ENCODE measurements at places on chromosomes 13 and 19. TPM values are rescaled to one million over a fixed set of nuclear protein-coding genes. Genes with fewer than 3 reads are reported as not detected.
A peak's percentile ranks its signal among the peaks of the same experiment; 100 is the strongest.

DNA sequence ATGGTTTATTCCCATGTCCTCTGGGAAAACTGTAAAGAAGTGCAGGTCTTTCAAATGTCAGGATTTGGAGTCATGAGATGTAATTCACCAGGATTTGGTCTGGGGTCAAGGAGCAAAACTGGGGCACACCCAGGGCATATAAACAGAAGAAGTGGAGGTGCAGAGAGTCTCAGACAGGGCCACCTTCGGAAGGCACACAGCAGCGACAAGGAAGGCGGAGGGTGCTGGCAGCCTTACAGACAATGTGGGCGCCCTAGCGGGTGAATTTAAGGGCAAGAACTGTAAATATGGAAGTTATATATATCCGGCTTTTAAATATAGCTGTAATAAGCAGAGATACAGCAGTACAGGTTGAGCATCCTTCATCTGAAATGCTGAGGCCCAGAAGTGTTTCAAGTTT lies 31.2 kb downstream of the DHRS12 start:
- no peaks in the 10 kb centered on the region for H3K36me3 ChIP-seq
- DNase-seq, result no peak
- H3K4me3 ChIP-seq, result no peak overlapping the region

DNA sequence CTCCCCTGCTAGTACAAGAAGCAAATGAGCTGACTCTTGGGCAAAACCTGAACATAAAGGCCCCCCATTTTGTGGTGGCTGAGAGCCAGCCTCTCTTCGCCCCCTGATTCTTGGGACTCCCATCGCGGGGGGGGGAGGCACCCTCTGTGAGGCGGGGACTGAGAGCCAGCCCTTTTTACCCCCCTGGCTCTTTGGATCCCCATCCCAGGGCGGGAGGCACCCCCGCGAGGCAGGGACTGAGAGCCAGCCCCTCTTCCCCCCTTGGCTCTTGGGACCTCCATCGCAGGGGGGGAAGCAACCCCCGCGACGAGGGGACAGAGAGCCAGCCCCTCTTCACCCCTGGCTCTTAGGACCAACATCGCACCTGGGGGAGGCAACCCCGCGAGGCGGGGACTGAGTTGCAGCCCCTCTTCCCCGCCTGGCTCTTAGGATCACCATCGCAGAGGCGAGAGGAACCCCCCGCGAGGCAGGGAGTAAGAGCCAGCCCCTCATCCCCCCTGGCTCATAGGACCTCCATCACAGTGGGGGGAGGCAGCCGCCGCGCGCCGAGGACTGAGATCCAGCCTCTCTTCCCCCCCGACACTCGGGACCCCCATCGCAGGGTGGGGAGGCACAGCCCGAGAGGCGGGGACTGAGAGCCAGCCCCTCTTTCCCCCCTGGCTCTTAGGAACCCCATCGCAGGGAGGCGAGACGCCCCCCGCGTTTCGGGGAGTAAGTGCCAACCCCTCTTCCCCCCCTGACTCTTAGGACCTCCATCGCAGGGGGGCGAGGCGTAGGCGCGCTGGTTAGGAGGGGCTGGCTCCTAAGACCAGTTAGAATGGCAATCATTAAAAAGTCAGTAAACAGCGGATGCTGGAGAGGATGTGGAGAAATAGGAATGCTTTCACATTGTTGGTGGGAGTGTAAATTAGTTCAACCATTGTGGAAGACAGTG lies 2428.4 kb upstream of the PCDH20 start:
- H3K27me3 ChIP-seq, result no peaks in the 10 kb centered on the region
- no peaks in the 10 kb centered on the region for H3K4me1 ChIP-seq
- no peaks in the 10 kb centered on the region for H3K36me3 ChIP-seq
- no peak overlapping the region for H3K4me3 ChIP-seq
- DNase-seq, result no peak
- no peak overlapping the region for H3K27ac ChIP-seq

DNA sequence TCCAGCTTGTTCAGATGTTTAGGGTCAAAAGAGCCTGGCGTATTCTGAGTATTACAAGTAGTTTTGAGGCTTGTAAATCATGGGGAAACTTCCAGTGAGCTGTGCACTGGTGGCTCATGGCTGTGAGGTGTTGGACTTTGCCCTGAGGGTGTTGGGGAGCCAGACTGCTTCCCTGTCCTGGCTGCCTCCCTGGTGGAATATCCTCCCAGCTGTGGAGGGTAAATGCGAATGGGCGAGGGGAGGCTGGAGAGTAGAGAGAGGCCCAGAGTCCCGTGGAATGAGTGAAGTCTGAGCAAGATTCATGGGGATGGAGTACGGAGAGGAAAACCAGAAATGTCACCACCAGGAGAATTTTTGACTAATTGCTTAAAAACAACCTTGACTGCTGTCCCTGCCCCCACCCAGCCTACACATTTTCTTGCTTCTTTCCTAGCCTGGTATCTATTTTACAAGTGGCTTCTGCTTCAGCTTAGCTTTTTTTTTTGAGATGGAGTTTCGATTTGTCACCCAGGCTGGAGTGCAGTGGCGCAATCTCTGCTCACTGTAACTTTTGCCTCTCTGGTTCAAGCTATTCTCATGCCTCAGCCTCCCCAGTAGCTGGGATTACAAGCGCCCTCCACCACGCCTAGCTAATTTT lies 3.7 kb downstream of the SNRPA start:
- peaks cover 35% of the 10 kb centered on the region for H3K4me1 ChIP-seq
- peaks cover 52% of the 10 kb centered on the region for H3K36me3 ChIP-seq
- peaks cover 6% of the 10 kb centered on the region for H3K27me3 ChIP-seq
- peak overlapping the region; percentile 28 for H3K4me3 ChIP-seq
- H3K27ac ChIP-seq, result peak overlapping the region; percentile 64
- DNase-seq, result peak; percentile 21

DNA sequence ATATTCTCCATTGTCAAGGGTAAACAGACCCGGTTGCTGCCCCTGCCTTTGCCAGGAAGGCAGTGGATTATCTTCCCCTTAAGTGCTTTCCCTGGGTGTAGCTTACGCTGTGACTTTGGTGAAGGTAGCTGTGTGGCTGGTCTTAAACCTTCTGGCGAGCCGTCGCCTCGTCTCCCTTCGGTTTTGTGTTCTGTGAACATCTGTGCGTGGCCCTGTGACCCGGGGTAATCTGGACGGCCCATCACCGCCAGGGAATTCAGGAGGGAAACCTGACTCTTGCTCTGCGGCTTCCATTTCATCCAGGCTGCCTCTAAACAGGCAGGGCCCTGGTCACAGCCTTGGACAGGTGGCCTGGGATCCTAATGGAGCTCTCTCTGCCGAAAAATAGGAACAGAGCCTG lies 78.7 kb downstream of the SHISA2 start:
- peaks cover 3% of the 10 kb centered on the region for H3K27me3 ChIP-seq
- no peak overlapping the region for H3K4me3 ChIP-seq
- no peak for DNase-seq
- no peak overlapping the region for H3K27ac ChIP-seq
- H3K36me3 ChIP-seq, result no peaks in the 10 kb centered on the region

DNA sequence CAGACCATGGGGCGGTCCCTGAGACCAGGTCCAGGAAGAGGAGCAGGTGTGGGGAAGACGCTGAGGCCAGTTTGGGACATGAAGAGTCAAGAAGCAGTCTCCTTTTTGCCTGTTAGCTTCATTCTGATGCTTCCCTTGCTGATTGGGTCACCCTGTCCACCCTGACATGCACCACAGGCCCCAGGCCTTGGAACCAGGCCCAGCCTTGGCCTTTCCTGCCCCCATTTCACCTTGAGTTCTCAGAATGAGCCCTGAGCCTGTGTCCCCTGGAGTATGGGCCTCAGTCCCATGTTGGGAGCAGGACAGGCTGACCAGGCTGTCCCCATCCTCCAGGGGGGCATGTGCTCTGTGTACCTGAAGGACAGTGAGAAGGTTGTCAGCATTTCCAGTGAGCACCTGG lies 4.9 kb upstream of the TIMM50 start:
- peaks cover 35% of the 10 kb centered on the region for H3K36me3 ChIP-seq
- no peak overlapping the region for H3K4me3 ChIP-seq
- no peak overlapping the region for H3K27ac ChIP-seq
- peaks cover 14% of the 10 kb centered on the region for H3K4me1 ChIP-seq
- DNase-seq, result no peak

GRCh38 chr13:20713014-20713376 lies 9.5 kb downstream of the IL17D start:
- H3K4me3 ChIP-seq, result peak overlapping the region; percentile 72
- H3K27ac ChIP-seq, result peak overlapping the region; percentile 74
- peaks cover 60% of the 10 kb centered on the region for H3K4me1 ChIP-seq
- H3K27me3 ChIP-seq, result peaks cover under 1% of the 10 kb centered on the region
- H3K36me3 ChIP-seq, result no peaks in the 10 kb centered on the region

GRCh38 chr13:45481688-45482087 lies 16.9 kb downstream of the COG3 start:
- peaks cover 3% of the 10 kb centered on the region for H3K27me3 ChIP-seq
- H3K4me1 ChIP-seq, result peaks cover 30% of the 10 kb centered on the region
- no peak for DNase-seq
- H3K36me3 ChIP-seq, result peaks cover 27% of the 10 kb centered on the region
- H3K27ac ChIP-seq, result peak overlapping the region; percentile 16
- H3K4me3 ChIP-seq, result peak overlapping the region; percentile 26

GRCh38 chr13:24264976-24265375 lies 44.4 kb upstream of the C1QTNF9 start:
- DNase-seq, result no peak
- H3K4me3 ChIP-seq, result no peak overlapping the region
- peaks cover 4% of the 10 kb centered on the region for H3K4me1 ChIP-seq
- no peaks in the 10 kb centered on the region for H3K27me3 ChIP-seq
- no peaks in the 10 kb centered on the region for H3K36me3 ChIP-seq

GRCh38 chr19:5232798-5233505 lies 107.7 kb downstream of the PTPRS start:
- no peak for DNase-seq
- no peaks in the 10 kb centered on the region for H3K27me3 ChIP-seq
- H3K36me3 ChIP-seq, result peaks cover 10% of the 10 kb centered on the region

- H3K27me3 ChIP-seq, result peaks cover 1% of the 10 kb centered on the region
- H3K4me1 ChIP-seq, result peaks cover 11% of the 10 kb centered on the region
- no peak for DNase-seq
- no peak overlapping the region for H3K27ac ChIP-seq
These were observed 98.6 kb downstream of the GADD45B start for GRCh38 chr19:2574478-2574931.

DNA sequence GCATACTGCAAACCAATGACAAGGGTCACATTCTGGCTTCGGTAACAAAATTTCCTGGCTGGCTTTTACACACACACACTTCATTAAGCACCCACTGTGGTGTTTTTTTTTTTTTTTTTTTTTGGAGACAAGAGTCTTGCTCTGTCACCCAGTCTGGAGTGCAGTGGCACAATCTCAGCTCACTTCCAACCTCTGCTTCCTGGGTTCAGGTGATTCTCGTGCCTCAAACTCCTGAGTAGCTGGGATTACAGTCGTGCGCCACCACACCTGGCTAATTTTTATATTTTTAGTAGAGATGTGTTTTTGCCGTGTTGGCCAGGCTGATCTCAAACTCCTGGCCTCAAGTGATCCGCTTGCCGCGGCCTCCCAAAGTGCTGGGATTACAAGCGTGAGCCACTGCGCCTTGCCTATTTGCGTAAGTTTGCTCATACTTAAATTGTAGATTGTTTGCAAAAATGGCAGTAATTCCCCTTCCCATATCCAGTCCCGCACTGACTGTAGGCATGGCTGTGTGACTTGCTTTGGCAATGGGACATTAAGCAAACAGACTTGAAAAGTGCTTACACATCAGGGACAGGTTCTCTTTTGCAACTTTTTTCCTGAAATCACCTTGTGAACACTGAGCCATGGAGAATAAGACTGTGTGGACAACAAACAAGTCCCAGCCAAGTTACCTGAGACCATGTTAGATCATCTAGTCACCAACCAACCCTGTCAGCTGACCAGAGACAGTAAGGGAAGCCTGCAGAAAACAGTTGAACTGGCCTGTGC lies 42.1 kb upstream of the EBPL start:
- no peak overlapping the region for H3K27ac ChIP-seq
- peaks cover 30% of the 10 kb centered on the region for H3K4me1 ChIP-seq
- no peaks in the 10 kb centered on the region for H3K27me3 ChIP-seq
- DNase-seq, result no peak

DNA sequence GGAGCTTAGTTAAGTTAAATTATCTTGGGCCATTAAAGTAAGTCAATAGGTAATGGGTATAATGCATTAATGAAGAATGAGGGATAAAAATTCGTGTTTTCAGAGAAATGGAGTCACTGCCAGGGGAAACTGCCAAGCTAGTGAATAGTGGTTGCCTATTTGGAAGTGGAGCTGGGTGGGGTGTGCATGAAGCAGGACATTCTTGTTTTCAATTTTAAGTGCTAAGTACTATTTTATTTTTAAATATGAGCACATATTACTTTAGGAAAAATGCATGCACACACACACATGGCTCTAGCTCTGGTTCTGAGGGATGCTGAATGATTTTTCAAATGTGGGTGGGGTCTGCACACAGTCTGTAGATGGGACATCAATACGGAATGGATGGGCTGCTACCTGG lies 717.7 kb upstream of the SGCG start:
- H3K27ac ChIP-seq, result no peak overlapping the region
- no peaks in the 10 kb centered on the region for H3K27me3 ChIP-seq
- H3K4me3 ChIP-seq, result no peak overlapping the region
- H3K4me1 ChIP-seq, result no peaks in the 10 kb centered on the region

GRCh38 chr13:44146138-44146537 lies 227.5 kb upstream of the SERP2 start:
- H3K36me3 ChIP-seq, result no peaks in the 10 kb centered on the region
- peaks cover 12% of the 10 kb centered on the region for H3K27me3 ChIP-seq
- no peak overlapping the region for H3K27ac ChIP-seq
- H3K4me3 ChIP-seq, result no peak overlapping the region

DNA sequence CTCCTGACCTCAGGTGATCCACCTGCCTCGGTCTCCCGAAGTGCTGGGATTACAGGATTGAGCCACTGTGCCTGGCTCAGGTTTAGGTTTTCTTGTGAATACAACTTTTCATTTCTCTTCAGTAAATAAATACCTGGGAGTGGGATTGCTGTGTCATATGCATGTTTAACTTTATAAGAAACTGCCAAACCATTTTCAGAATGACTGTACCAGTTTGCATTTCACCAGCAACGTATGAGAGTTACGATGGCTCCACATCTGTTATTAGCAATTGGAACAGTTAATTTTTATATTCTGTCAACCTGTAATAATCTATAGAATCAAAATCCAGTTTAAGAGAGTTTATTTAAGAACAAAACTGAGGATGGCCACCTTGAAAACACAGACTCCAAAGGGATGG lies 52.2 kb downstream of the TEX26 start:
- H3K36me3 ChIP-seq, result no peaks in the 10 kb centered on the region
- H3K4me1 ChIP-seq, result peaks cover 41% of the 10 kb centered on the region

- peaks cover 3% of the 10 kb centered on the region for H3K27me3 ChIP-seq
- peaks cover 28% of the 10 kb centered on the region for H3K36me3 ChIP-seq
- H3K27ac ChIP-seq, result no peak overlapping the region
- peaks cover 73% of the 10 kb centered on the region for H3K4me1 ChIP-seq
These were observed 115.0 kb downstream of the RAB20 start for GRCh38 chr13:110446575-110446890.

The N4BP2L2 gene
- total RNA-seq, result 47.1 TPM

The VAV1 gene
- total RNA-seq, result not detected

The ZNF844 gene
- 1.1 TPM for total RNA-seq

The RAB3D gene
- 6.8 TPM for total RNA-seq

The CEACAM5 gene
- not detected for total RNA-seq

The PTGIR gene
- total RNA-seq, result 23.9 TPM

The PGLYRP1 gene
- total RNA-seq, result not detected
